ENCODE measurements at places on chromosomes 6 and 20. TPM values are rescaled to one million over a fixed set of nuclear protein-coding genes. Genes with fewer than 3 reads are reported as not detected.

The ANGPT4 gene
- 0.50 TPM for polyA plus RNA-seq

The NCOA6 gene
- polyA plus RNA-seq = 49.6 TPM

The LIN28B gene
- 0.80 TPM for polyA plus RNA-seq

The CCM2L gene
- polyA plus RNA-seq = 6.8 TPM

The SCUBE3 gene
- polyA plus RNA-seq = 8.2 TPM

The ETV7 gene
- polyA plus RNA-seq = 0.29 TPM

The CST4 gene
- not detected for polyA plus RNA-seq

The CPXM1 gene
- polyA plus RNA-seq = 55.9 TPM

The ARMC12 gene
- 1.4 TPM for polyA plus RNA-seq

The BMP2 gene
- 6.2 TPM for polyA plus RNA-seq

The EDN1 gene
- polyA plus RNA-seq = 8.3 TPM

The PTPN1 gene
- polyA plus RNA-seq = 23.7 TPM

The MAPK13 gene
- 9.8 TPM for polyA plus RNA-seq

The POU5F1 gene
- polyA plus RNA-seq = 1.1 TPM

The SNRNP48 gene
- polyA plus RNA-seq = 16.8 TPM

The BANF2 gene
- not detected for polyA plus RNA-seq

The DEFB132 gene
- polyA plus RNA-seq = not detected

The CDKN1A gene
- 9.9 TPM for polyA plus RNA-seq

The HAO1 gene
- polyA plus RNA-seq = not detected

The SEL1L2 gene
- polyA plus RNA-seq = 0.21 TPM

The RPS21 gene
- polyA plus RNA-seq = 705 TPM

The NKAPL gene
- 2.1 TPM for polyA plus RNA-seq

The CALHM4 gene
- not detected for polyA plus RNA-seq

The SLC24A3 gene
- 64.9 TPM for polyA plus RNA-seq

The MOG gene
- 223 TPM for polyA plus RNA-seq

The RAB22A gene
- polyA plus RNA-seq = 24.8 TPM

The FILIP1 gene
- polyA plus RNA-seq = 2.6 TPM

The SLC22A7 gene
- polyA plus RNA-seq = 2.2 TPM

The TFAP2A gene
- 9.2 TPM for polyA plus RNA-seq

The ENPP3 gene
- polyA plus RNA-seq = 1.8 TPM

The GNAS-AS1 gene
- polyA plus RNA-seq = 0.81 TPM
